ENCODE measurements at places on chromosomes 6 and 20.

GRCh38 chr6:78749326-78749725, 118.0 kb upstream of the IRAK1BP1 start:
- no peak for DNase-seq

GRCh38 chr6:111121789-111122350, 34.6 kb downstream of the SLC16A10 start:
- no peak for DNase-seq

DNA sequence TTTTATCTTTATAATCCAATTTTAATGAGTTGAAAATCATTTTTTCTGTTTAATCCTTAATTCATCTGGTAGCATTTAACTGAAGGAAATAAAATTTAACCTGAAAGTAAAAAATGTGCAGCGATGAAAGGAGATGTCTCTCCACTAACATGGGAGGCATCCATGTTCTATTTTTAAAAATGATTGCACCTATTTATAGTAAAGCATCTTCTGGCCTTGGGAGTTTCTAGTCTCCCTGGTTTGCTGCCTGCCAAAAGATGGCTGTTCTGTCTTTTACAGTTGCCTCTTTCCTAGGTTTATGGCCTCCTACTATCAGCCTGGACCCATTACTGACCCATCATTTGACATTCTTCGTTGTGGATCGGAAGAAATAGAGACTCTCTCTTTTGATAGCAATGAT, 143.0 kb downstream of the B3GAT2 start:
- no peak for DNase-seq

- DNase-seq = no peak
Observed at GRCh38 chr6:45073771-45074170, 254.4 kb upstream of the RUNX2 start.

DNA sequence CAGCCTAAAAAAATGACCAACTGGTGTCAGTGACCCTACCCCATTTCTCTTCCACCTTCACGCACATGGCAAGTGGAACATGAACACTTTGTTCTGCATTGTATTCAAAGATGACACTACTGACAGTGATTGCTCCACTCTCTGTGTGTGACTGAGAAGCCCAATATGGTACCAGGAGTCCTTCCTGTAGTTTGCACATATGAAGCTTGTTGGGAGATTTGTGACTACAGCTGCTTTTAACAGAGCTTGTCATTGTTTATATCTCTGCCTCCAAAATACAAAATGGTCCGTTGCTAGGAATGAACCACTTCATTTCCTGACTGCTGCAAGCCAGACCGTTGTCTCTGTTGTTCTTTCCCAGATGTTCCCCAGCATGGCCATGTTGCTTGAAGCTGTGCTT, 140.3 kb upstream of the TCF21 start:
- DNase-seq = no peak

GRCh38 chr6:159996626-159997497, 28.0 kb downstream of the IGF2R start:
- no peak for DNase-seq

- DNase-seq = no peak
Observed at GRCh38 chr20:59625214-59625922, 21.0 kb downstream of the PHACTR3 start.

- no peak for DNase-seq
Observed at GRCh38 chr6:41694815-41695526, 40.4 kb downstream of the TFEB start.

- no peak for DNase-seq
Observed at GRCh38 chr6:10373642-10374359, 41.1 kb downstream of the TFAP2A start.

GRCh38 chr20:58084566-58084965, 143.9 kb downstream of the ANKRD60 start:
- DNase-seq = no peak

GRCh38 chr20:25317351-25318075, 69.6 kb downstream of the PYGB start:
- no peak for DNase-seq

GRCh38 chr6:35808688-35809087, 3.5 kb downstream of the LHFPL5 start:
- no peak for DNase-seq

- peak; percentile 67 for DNase-seq
Observed at GRCh38 chr6:135586844-135587243, 89.3 kb upstream of the AHI1 start.

DNA sequence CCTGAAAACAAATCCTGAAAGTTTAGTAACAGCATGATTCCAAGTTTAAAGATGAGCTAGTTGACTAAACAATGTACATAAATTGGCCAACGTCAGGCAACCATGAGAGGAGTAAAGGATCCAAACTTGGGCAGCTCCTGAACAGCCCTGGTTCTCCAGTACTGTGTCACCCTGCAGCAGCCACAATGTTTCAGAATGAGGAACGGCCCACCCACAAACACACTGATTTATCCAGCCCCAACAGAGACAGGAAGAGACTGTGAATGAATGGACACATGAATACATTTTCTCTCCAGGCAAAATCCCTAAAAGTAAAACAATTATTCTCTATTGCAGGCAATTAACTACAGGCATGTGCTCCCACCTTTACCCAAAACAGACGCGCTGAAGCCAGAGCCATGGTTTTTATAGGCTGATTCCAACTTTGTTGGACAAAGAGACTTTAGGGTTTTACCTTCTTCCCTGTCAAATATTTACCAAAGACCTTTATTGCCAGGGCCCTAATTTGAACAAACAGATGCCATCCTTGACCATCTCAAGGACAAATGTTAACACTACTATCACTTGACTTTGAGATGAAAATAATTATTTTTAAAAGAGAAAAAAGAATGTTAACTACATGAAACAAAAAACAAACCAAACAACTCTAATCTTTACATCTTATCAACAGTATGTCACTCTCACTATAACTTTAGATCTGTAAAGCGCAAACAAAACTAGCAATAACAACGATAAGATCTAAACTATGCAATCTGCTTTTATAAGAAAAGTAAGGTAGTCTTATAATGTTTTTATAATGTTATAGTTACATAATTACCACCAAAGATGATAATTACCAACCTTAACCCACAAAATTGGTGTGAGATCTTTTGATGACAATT, 22.9 kb downstream of the CNKSR3 start:
- no peak for DNase-seq

DNA sequence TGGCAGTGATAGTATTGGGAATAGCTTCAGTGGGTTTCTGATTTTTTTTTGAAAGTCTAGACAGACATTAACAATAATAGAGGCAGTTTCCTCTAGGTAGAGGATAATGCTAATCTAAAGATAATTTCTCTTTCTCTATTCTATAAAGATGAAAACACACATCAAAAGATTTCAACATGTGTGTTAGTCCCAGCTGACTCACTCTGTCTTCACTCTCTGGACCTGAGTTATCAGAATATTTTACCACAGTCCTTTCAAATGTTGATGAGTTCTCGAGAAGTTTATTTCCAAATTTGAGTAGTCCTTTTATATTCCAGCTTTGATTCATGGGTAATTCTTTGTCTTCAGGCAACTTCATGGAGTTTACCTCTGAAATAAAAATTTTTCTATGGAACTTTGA, 17.1 kb downstream of the RPRD1B start:
- no peak for DNase-seq

GRCh38 chr6:43669050-43669921, 18.3 kb downstream of the MRPS18A start:
- no peak for DNase-seq

GRCh38 chr20:59993736-59994430, 35.7 kb downstream of the CDH26 start:
- no peak for DNase-seq

- peak; percentile 88 for DNase-seq
Observed at GRCh38 chr6:106163446-106163965, 77.4 kb downstream of the PRDM1 start.

- no peak for DNase-seq
Observed at GRCh38 chr6:7685276-7685675, 40.6 kb upstream of the BMP6 start.

- peak; percentile 8 for DNase-seq
Observed at GRCh38 chr20:14401479-14402138, 64.2 kb upstream of the FLRT3 start.

DNA sequence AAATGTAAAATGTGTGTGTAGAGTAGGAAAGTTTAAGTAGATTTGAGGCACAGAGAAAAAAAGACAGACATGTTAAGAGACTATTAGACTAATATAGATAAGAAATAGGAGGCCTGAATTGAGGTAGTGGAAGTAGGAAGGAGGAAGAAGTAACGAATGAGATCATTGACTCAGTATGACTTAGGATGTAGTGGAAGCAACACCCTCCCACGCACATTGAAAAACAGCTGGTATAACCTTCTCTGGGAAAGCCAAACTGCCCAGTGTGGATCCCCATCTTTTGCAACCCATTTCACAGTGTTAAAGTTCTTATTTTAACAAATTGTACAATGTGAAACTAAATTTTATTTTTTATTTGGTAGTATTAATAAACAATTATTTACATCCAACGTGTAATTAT, 89.1 kb downstream of the GRIK2 start:
- no peak for DNase-seq

DNA sequence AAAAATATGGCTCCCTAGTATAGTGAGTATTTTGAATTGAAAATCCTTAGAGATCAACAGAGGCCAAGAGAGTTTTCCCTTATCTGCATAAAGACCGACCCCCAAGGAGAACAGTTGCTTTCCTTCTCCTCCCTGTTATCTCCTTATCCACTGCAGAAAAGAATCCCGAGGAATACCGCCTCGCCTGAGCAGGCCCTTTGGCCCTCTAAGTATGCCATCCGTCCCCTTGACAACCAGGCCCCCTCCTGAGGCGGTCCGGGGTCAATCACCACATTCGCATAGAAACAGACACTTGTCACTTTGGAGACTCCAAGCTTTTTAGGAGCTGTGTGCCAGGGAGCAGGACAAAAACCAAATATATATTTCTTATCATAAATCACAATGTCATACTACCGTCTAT, 15.9 kb upstream of the GGTLC1 start:
- no peak for DNase-seq

GRCh38 chr6:4319981-4320683, 184.8 kb upstream of the ECI2 start:
- no peak for DNase-seq

GRCh38 chr6:131051341-131051740, 11.7 kb downstream of the EPB41L2 start:
- DNase-seq = no peak

DNA sequence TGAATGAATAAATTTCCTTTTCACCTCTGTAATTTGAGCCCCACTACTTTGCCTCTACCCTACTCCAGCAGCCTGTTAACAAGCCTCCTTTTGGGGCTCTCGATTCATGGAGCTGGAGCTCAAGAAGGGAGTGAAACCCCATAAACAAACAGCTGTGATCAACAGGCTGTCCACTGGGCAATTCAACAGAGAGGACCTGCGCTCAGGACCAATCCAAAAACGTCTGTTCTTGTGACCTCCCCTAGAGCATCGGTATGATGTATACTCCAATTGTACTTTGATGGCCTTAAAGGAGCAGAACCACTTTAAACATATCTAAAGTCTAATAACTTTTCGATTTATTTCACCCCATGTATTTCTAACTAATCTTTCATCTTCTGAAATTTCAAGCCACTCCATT, 37.4 kb downstream of the HIVEP2 start:
- DNase-seq = peak; percentile 72

DNA sequence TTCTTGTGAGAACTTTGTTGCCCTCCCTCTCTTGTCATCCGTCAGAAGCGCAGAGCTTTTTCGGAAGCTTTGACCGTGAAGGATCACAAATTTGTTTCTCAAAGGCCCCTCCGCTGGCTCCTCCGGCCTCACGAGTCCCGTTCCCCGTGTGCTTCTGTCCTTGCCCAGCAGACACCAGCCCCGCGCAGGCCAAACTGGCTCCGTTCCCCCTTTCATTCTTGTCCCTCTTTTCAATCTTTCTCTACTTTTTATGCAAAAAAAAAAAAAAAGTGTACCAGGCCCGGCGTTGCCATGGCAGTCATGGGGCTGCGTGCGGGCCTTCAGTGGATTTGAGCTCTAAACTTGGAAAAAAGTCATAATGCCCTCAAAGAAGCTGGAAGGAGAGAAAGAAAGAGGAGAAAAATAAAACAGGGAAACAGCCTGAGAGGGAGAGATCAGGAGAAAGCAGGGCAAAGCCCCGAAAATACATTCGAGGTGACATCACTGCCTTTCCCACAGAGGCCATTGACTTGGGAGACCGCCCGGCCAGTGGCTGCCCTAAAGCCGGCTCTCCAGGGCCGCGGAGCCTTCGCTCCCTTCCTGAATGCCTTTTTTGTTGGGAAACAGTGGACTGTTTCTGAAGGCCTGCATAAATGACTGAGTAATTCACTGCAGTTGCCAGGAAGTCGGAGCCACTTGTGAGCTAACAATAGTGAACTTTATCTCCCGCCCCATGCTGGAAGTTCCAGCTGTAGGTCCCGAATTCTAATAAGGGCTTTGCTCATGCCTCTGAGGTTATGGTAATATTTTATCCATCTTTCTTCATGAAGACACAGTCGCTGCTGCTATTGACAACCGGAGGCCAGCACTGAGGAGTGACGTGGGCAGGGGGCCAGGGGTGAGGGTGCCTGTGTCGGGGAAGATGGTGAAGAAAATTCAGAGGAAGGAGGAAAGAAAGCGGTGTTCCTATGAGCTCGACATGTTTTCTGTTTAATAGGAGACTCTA, 670.9 kb downstream of the QKI start:
- no peak for DNase-seq

DNA sequence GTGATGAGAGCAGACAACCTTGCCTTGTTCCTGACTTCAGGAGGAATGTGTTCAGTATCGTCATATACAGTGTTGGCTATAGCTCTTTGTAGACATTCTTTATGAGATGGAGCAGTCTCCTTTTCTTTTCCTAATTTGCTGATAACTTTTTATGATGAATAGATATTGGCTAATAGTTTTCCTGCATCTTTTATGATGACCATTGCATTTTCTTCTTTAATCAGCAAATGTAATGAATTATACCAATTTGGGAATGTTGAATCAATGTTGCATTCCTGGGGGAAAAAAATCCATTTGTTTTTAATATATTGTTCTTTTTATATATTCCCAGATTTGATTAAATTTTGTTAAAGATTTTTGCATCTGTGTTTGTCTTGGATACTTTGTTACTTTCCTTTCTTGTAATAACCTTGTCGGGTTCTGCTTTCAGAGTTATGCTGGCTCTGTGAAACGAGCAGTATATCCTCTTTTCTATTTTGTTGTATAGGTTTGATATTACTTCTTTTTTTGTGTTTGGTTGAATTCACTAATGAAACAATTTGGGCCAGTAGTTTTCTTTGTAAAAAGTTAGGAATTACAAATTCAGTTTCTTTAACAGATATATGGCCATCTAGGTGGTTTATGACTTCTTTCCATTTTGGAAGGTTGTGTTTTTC, 23.9 kb downstream of the KDM1B start:
- DNase-seq = no peak

DNA sequence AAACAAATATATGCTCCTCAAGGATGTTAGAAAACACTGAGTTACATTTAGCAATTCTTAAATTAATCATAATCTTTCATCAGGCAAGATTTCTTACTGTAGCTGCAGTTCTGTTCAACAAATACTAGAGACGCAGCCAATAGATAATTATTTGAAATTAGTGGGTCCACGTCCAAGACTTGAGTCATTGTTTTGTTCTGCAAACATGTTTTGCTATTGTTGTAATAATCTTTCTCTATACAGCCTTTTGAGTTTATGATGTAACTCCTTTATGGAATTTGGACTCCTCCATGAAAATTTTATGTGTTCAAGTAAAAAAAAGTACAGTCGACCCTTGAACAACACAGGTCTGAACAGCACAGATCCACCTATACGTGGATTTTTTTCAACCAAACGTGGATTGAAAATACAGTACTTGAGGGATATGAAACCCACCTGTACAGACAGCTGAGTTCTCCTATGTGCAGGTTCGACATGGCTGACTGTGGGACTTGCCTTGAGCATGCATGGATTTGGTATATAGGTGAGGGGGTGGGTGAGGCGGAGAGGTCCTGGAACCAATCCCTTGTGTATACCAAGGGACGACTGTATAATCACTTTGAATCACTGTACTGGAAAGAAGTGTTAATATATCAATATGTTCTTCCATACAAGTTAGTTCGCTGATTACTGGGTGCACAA, 41.3 kb upstream of the SLC22A16 start:
- DNase-seq = no peak

Measured in GM12865 (cell line).